ENCODE measurements at places on chromosomes 2 and 18.

DNA sequence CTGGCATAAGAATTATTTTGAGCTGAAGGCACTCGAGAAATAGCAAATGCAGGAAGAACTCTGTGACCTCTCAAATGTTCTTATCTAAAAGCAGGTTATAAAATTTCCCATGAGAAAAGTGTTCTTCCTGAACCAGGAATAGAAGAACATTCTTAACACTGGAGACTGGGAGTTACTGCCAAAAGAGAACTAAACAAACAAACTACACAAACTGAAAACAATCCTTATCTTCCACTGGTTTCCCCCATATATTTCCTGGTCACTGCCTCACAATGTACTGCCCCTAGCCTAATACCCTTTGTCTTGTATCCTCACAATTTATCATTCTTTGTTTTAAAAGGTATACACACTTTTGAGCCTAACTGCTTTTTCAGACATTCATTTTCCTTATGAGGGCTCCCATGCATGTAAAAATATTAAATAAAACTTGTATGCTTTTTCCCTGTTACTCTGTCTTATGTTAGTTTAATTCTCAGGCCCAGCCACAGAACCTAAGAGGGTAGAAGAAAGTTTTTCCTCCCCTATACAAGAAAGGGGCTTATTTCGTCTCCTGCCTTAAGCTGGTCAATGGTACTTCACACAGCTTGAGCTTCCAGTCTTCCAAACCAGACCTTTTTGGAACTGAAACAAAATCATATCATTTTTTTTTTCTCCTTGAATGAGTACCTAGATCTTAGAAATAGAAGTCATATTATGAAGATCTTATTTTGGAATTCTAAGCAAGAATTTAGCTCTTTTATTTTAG is 110.6 kb downstream of the MSTN start:
- no peak for DNase-seq

DNA sequence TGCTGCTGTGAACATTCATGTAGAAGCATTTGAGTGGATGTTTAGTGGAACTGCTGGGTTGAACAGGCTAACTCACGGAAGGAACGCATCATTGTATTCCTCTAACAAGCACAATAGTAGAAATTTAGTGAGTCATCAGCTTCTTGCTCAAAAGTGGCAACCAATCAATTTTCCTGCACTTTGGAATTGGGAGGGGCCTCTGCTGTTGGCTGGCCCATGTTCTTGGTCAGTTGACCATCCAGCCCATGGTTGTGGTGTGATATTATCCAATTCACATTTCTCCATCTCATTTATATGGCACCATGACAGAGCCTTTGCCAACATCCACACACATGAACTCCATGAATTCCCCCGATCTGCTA is 95.0 kb downstream of the TNFRSF11A start:
- peak; percentile 3 for DNase-seq

DNA sequence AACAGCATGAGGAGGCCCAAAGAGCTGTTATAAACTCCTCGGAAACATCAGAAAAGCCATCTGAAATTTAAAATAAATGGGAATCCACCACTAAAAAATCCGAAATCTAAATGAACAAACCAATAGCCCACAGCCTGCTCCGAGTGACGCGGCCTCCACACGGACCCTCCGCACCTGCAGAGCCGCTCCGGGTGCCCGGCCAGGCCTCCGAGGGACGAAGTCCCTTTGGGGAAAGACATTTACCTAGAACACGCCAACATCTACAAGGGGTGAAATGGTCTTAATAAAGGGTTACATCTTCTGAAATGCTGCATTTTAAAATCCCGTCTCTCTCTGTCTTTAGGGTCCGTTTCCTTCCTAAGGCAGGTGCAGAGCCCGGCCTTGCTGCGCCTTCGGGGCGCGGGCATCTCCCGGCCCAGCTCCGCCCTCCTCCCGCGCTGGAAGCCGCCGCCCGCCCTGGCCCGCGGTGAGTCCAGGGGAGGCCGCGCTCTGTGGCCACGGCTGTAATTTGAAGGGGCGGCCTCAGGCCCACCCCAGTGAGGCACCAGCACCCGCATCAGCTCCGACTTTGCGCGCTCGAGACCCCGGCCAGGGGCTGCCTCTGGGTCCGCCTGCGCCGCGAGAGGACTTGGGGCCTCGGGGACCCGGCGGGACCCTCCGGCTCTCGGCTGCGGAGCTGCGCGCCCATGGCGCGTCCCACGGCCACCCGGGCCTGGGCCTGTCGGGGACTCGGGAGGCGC is 42.3 kb upstream of the CTDP1 start:
- no peak for DNase-seq

DNA sequence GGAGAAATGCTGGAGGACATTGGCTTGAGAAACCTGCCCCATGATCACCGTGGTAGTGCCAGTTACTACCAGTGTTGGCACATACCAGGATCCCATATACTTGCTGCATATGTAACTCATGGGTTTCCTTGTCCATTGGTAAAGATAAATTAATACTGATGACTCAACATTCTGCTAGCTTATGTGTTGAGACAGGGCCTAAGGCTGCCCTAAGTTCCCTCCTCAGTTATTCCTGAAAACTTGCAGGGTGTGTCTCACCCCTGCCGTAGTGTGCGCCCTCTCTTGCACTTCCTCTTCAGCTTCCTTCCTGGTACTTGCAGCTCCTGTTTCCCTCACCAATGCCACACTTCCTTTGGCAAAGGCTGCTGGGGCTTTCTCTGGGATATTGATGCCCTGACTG is 4.3 kb upstream of the INO80C start:
- DNase-seq = no peak

- DNase-seq = no peak
These were observed 9.7 kb upstream of the ECEL1 start for GRCh38 chr2:232497348-232497747.

- DNase-seq = no peak
These were observed 31.1 kb downstream of the SPATS2L start for GRCh38 chr2:200337621-200338020.

- DNase-seq = no peak
These were observed 46.2 kb upstream of the CAB39 start for GRCh38 chr2:230666446-230666845.
